ENCODE measurements at places on chromosomes 13 and 19.
A peak's percentile ranks its signal among the peaks of the same experiment; 100 is the strongest.

- no peak for DNase-seq
These were observed 30.6 kb downstream of the SYDE1 start for GRCh38 chr19:15137777-15138176.

DNA sequence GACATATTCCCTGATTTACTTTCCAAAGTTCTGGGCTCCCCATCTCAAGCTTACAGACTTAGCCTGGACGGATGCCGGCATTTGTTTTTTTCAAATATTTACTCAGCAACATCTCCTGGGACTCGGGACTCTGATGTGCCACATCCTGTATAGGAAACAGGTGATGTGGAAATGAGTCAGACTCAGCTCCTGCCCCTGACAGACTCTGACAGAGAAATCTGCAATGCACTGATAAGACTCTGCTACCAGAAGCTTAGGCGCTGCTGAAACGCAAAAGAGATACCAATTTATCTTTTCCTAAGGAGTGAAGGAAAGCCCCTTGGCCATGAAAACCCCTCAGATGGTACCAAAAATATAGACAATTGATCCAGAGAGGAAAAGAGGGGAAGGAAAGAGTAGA lies 16.2 kb downstream of the LAIR2 start:
- DNase-seq = no peak

DNA sequence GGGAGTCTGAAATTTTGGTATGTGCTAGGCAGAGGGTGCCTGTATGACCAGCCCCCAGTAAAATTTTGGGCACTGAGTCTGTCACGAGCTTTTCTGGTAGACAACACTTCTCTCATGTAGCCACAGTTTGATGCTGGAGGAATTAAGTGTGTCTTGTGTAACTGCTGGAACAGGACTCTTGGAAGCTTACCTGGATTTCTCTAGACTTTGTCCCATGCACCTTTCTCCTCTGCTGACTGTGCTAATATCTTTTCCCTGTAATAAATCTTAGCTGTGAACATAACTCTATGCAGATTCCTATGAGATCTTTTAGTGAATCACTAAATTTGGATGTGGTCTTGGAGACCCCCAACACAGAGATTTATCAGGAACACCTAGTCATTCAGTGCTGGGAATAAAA lies 13.8 kb downstream of the RNF6 start:
- DNase-seq = no peak

- DNase-seq = peak; percentile 77
These were observed 2.9 kb upstream of the HOOK2 start for GRCh38 chr19:12778017-12778904.

DNA sequence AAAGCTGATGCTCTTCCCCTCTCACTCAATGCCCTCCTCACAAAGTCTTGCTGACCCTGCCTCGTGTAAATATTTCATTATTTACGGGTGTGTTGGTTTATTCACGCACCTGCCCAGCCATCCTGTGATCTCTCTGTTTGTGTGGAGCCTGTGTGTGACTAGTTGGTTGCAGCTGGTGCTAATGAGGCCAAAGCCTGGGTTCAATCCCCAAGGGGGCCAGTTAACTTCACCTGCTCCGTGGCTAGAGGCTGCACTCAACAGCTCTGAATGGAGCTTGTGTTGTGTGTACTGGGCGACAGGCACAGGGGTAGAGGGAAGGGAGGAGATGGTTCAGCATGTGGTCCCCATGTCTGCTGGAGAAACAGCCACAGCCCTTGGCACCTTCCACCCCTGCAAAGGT lies 109.5 kb downstream of the DNAJC15 start:
- no peak for DNase-seq

DNA sequence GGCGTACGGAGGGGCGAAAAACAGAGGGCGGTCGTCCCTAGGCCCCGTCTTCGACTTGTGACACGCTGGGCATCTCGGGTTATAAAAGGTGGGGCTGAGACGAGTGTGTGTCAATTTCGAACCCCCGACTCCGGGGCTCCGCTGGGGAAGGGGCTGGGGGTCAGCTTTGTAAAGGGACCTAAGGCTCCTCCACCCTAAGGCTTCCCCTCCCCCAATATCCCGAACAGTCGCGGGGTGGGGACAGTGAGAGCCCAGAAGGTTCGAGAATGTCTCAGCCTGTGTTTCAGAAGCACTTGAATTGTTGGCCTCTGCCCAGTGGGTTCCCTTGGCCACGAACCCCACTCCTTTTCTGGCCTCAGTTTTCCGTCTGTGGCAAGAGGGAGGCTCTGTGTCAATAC lies 450 bp downstream of the SELENOW start:
- no peak for DNase-seq

DNA sequence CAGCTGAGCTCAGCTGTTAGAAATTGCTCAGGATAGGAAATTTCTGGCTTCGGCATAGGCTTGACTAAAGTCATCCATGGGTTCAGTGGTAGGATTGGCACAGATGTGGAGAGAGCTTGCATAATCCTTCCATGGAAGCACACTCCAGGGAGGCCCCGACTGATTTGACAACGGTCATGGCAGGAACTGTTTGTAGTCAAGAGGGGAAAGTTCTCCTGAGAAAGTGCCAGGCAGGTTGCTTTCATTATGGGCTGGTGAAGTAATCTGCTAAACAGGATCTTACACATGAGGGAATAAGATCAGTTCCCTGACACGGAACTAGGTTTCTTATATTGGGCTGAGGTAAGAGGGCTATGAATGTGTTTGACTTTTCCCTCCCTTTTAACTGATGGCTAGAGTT lies 120.1 kb downstream of the RGCC start:
- DNase-seq = no peak

DNA sequence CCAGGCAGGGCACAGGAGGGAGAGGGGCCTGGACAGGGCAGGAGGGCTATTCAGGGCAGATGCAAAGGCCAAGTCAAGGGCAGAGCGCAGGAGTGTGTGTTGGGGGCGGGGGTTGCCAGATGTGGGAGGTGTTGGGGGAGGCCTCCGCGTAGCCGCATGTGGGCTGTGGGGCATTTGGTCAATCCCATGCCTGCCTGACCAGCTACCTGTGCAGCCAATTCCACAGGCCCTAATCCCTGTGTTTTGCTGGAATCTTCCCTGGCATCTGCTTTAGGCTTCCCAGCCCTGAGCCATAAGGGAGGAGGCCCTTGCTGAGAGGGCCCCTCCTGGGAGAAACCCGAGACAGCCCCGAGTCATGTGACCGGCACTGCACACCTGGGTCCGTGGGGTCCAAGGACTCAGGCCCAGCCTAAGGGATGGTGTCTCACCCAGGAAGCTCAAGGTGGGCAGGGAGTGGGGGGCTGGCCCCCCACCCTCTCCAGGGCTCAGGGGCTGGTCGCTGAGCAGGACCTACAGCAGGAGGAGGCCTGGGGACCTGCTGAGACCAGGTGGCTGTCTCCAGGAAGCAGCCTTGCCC lies 20.3 kb downstream of the RFX1 start:
- no peak for DNase-seq

- peak; percentile 74 for DNase-seq
These were observed 3.3 kb upstream of the ATP1A3 start for GRCh38 chr19:41997121-41997850.

GRCh38 chr13:106052200-106052767 lies 483.2 kb downstream of the EFNB2 start:
- no peak for DNase-seq

- DNase-seq = no peak
These were observed 16.0 kb upstream of the GNA15 start for GRCh38 chr19:3119693-3120380.

GRCh38 chr19:41551711-41552110 lies 24.3 kb upstream of the CEACAM21 start:
- DNase-seq = no peak

- no peak for DNase-seq
These were observed 46.4 kb upstream of the FAM216B start for GRCh38 chr13:42735010-42735409.

- no peak for DNase-seq
These were observed 2.8 kb downstream of the MYADM start for GRCh38 chr19:53870485-53870844.

- no peak for DNase-seq
These were observed 3.1 kb downstream of the KISS1R start for GRCh38 chr19:920051-920864.

- peak; percentile 52 for DNase-seq
These were observed 180.5 kb downstream of the COL4A1 start for GRCh38 chr13:110126391-110126961.

GRCh38 chr13:39607876-39608275 lies 4.9 kb upstream of the LHFPL6 start:
- DNase-seq = no peak

GRCh38 chr13:113148940-113149503 lies 9.4 kb upstream of the PROZ start:
- no peak for DNase-seq

DNA sequence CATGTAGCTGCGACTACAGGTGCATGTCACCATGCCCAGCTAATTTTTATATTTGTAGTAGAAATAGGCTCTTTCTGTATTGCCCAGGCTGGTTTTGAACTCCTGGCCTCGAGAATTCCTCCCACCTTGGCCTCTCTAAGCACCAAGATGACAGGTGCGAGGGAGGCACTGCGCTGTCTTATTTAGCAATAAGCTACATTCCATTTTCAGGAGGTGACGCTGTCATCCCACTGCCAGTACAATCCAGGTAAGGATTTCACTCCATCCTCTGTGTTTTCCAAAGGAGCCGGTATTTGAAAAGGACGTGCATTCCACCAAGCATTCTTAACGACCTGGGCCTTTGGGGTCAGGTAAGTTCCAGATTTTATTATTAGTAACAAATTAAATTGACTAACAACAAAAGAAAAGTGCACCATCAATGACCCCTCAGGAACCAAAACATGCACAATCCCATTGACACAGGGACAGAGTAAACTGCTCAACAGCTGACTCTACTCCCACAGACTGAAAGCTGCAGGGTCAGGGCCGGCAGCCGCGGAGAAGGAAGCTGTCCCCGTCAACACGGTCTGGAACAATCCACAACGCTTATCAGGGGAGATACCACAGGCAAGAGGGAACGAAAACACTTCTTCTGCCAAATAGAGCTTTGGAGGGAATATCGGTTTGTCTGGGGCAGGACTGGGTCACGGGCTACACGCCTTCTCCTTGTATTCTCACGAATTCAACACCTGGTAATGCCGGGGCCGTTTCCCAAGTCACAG lies 82.8 kb downstream of the INSR start:
- no peak for DNase-seq

GRCh38 chr13:41456768-41457588 lies at the start of gene RGCC:
Gene RGCC, plus strand, starts transcription at chr13:41457550. Its CDS starts 158 bp downstream, at chr13:41457708.
- peak; percentile 62 for DNase-seq

DNA sequence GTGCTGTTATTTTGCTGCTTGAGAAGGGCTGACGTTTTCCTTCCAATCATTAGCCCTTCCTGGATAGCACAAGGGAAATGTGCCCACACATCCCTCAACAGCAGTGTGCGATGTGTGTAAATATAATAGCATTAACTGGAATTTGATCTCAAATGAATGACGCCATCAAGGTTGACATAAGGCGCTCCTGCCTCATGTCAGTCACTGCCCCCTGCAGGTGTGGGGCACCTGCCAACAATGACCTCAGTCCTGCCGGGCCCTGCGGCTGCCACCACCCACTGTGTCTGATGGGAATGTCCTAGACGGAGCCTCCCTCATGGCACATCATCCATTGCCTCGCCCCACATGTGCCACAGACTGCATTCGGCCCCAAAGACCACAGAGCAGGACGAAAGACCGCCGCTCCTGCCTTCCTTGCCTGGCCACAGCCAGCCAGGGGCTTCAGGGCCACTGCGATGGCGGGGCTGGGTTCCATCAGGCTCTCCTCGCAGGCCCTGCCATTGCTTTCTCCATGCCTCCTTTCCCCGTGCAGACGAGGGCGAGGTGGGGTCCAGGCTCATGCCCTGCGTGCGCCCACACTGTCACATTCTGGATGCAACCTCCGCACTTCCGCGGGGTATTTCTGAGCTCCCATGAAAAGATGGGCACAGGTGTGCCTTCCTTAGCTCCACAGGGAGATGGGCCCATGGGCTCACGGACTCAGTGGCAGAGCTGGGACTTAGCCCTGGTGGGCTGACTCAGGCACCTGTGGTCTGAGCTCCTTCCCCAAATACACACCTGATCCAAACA lies 146.7 kb downstream of the SOX1 start:
- no peak for DNase-seq

- DNase-seq = no peak
These were observed 2.2 kb downstream of the PAN3 start for GRCh38 chr13:28140433-28141125.

GRCh38 chr13:97004096-97004876 lies 10.0 kb upstream of the OXGR1 start:
- DNase-seq = no peak

- DNase-seq = no peak
These were observed 43.5 kb downstream of the NEK5 start for GRCh38 chr13:52085421-52085820.

GRCh38 chr13:29105779-29106178 lies 285.6 kb downstream of the MTUS2 start:
- no peak for DNase-seq

DNA sequence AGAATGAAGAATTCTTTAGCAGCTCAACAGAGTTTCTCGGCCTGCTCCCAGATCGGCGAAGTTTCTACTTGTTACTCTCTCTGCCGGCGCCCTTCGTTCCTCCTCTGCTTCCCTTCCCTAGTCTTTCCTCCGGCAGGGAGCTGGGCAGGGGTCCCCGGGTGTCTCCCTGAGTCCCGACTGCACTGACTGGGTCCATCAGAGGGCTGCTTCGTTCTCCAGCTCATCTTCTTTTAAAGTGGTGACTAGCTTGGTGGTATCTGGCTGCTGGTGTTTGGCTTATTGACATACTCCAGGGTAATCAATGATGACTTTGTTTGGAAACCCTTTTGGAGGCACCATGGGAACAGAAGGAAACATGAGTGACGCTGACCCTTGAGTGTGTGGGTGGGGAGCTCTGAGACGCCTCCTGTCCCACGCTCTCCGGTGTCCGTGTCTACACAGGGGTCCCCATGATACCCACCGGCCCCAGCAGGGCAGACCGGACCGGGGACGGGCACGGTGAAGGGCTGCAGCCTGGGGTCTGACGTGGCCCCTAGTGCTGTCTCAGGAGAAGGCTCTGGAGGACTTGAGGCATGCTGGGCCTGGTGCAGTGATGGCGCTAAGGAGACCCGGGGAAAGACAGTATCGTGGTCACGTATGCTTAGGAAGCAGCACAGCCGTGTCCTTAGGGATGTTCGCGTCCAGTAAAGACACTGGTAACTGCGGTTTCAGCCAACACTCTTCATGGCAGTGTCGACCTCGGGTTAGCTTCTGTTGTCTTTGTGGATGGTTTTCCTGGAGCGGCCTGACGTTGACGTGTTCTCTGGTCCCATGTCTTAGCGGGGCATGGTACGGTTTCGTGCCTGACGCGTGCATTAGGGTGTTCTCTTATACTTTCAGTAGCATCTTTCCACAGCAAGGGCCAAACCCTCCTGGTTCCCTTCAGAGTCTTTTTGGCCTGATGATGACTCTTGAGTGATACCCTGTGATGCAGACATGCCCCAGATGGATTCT lies 23.8 kb downstream of the NAXD start:
- DNase-seq = no peak
